ENCODE measurements at places on chromosomes 16 and 17.

DNA sequence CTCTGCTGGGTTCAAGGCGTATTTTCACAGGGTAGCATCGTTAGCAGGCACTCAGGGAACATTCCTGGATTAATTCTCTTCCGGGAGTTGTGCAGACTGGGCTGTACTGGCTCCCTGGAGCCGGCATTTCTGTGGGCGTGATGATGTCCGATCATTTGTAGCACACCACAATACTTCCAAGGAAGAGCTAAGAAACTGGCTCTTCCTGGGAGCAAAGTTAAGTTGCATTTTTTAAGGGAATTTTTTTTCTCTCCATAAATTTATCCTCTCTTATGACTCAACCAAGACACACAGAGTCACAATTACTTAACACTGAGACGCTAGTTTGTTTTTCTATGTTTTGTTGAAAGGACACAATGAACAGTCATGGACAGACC, 211.6 kb upstream of the FOXF1 start:
- no peak for DNase-seq

DNA sequence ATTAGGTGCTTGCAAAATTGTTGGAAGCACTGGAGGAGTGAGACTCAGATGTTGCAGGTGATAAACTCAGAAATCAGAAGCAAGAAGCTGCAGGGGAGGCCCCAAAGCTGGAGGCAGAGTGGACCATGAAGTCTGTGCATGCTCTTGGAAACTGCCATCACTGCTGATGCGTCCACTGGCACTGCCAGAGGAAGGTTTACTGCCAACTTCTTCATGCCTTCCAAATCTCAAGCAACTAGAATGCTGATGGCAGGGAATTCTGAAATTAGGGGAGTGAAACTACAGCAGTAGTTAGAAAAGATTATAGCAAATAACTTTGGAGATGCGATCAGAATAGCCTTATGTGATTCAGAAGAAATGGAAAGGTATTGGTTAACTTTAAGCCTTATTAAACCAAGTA, 277.1 kb upstream of the SDK2 start:
- DNase-seq, result no peak

DNA sequence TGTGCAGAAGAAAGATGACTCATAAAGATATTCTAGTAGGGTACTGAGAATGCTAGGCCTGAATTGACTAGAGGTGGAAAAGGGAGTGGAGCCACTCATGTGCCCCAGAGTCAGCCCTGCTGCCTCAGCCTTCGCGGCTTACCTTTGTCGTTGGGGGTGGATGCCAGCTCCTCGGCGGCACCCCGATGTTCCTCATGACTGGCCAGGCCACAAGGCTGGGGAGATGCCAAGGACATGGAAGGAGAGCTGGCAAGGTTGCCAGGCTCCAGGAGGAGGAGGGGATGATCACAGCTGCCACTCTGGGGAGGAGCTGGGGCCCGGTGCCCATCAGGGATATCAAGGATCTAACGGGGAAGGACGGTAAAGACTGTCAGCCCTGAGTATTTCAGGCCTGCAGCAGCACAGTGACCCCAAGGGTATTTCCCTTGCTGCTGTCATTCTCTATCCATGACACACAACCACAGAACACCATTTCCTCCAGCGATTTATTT, 9.7 kb upstream of the SLC35B1 start:
- DNase-seq, result no peak

GRCh38 chr16:24646646-24646995, 82.8 kb upstream of the TNRC6A start:
- no peak for DNase-seq

DNA sequence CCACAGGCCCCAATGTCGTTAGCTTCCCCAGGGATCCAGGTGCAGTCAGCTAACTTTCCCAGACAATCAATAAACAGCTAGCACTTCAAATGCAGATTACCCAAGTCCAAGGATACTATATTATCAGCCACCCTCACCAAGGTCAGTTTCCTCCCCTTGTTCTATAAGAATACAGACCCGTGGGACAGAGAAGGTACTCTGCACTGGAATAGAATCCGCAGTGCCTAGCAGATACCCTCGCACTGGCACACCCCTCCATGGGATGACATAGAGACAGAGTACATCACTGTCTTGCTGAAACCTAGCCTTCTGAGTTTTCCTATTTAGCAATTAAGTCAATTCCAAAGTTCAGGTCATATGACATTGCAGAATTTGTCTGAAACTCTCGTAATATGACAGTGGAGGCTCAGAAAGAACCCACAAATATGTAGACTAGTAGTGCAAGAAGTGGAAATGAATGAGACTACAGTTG, 40.0 kb upstream of the ABCA10 start:
- DNase-seq, result no peak

DNA sequence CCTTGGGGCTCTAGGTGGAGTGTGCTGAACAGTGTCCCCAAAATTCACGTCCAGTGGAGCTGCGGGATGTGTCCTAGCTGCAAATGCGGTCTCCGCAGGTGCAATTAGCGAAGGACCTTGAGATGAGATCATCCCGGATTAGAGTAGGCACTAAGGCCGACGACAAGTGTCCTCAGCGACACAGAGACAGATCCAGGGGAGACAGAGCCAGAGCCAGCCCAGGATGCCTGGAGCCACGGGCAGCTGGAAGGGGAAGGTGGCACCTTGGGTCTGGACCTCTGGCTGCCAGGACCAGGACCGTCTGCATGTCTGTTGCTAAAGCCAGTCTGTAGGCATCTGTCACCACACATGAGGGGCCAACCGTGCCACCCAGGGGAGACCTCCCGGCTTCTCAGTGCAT, 24.5 kb downstream of the SLC7A5 start:
- DNase-seq, result no peak

GRCh38 chr16:13510425-13511151, 409.4 kb upstream of the ERCC4 start:
- DNase-seq, result no peak

DNA sequence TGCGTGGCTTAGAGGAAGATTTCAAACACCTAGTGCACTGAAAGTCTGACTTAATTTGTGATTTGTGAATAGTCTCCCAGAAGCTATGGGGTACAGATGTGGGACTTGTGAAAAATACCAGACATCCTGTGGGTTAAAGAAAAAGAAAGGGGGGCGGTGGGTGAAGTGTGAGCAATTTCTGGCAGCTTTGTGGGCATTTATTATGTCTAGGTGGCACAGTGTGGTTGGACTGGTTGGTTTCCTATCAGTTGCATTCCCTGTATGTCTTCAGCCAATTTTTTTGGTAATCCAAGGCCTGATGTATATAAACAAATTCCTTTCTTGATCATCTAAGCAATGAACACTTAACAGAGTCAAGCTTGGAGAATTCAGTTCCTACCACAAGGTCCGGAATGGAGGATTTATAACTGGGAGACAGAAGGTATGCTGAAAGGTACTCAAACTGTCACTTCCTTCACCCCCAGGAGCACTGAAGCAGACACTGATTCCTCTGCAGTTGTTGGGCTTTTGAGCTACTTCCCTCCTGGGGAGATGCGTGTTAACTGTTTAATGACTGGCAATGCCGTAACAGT, 211.6 kb downstream of the WWOX start:
- DNase-seq, result no peak

DNA sequence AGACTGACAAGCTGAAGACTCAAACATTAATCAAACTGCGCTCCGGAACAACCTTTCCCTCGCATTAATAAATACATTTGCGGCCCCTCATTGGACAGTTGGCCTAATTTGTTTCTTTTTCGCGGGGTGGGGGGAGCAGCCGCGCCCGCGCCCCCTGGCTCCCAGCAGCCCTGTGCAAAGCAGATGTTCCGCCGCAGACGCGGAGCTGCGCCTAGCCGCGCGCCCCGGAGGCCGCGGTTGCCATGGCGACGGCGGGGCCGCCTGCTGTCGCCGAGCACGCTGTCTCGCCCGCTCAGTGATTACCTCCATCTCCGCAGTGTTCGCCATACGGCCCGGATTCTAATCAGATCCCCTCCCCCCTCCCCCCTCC, 25.5 kb downstream of the COPZ2 start:
- DNase-seq, result no peak

GRCh38 chr16:30096862-30097563, 1.0 kb upstream of the YPEL3 start:
- DNase-seq, result no peak

GRCh38 chr16:28967156-28967555, 7.4 kb upstream of the SPNS1 start:
- DNase-seq, result no peak

DNA sequence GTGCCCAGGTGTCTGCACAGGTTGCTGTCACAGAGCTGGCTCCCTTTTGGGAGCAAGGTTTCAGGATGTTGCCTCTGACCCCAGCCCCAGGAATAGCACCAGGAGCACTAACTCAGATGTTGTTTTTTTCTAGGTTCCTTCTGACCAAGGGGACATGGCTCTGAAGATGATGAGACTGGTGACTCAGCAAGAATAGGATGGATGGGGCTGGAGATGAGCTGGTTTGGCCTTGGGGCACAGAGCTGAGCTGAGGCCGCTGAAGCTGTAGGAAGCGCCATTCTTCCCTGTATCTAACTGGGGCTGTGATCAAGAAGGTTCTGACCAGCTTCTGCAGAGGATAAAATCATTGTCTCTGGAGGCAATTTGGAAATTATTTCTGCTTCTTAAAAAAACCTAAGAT, 28.1 kb downstream of the SCPEP1 start:
- no peak for DNase-seq

GRCh38 chr17:35011671-35012216, 31.4 kb downstream of the LIG3 start:
- no peak for DNase-seq

DNA sequence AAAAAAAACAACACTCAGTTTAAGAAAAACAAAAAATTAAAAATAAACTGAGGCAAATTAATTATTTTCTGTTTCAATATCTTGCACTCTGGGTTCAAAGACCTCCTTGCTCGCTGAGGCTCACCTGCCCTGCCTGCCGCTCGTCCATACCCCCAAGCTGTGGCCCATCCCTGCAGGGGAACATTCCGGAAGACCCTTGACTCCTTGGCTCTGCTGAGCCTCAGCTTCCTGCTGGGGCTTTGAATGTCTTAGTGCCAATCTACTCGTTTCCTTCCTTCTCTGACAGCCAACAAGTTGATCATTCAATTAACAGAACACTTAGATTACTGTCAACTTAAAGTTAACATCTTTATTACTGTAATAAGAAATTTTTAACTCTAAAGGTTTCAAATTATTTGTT, 24.3 kb downstream of the G6PC1 start:
- no peak for DNase-seq

DNA sequence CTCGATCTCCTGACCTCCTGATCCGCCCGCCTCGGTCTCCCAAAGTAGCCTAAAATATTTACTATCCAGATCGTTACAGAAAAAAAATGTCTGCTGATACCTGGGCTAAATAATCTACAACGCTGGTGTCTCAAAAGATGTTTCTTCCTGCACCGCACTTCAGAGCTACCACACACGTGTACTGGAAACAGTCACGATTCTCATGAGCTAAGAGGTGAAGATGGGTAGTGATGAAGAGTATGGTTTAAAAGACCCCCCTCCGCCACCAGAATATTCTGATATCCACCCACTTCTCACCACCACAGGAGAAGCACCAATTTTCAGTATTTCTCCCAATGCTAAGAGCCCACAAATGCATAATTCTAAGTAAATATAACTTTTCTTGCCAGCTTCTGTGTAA, 50.2 kb downstream of the SMG6 start:
- no peak for DNase-seq

GRCh38 chr17:21001813-21002221, 41.0 kb downstream of the USP22 start:
- no peak for DNase-seq

- no peak for DNase-seq
Observed at GRCh38 chr16:81214745-81215166, 23.7 kb upstream of the BCO1 start.

- no peak for DNase-seq
Observed at GRCh38 chr16:2762711-2763110, 10.3 kb downstream of the SRRM2 start.

- no peak for DNase-seq
Observed at GRCh38 chr17:72861811-72862210, 230.7 kb downstream of the SLC39A11 start.

Measured in sciatic nerve (tissue), 2 donors.